ENCODE measurements at places on chromosomes 5 and 9.
A peak's percentile ranks its signal among the peaks of the same experiment; 100 is the strongest.

- no peak for DNase-seq
Measured at GRCh38 chr9:5879419-5880181, 11.1 kb upstream of the MLANA start.

DNA sequence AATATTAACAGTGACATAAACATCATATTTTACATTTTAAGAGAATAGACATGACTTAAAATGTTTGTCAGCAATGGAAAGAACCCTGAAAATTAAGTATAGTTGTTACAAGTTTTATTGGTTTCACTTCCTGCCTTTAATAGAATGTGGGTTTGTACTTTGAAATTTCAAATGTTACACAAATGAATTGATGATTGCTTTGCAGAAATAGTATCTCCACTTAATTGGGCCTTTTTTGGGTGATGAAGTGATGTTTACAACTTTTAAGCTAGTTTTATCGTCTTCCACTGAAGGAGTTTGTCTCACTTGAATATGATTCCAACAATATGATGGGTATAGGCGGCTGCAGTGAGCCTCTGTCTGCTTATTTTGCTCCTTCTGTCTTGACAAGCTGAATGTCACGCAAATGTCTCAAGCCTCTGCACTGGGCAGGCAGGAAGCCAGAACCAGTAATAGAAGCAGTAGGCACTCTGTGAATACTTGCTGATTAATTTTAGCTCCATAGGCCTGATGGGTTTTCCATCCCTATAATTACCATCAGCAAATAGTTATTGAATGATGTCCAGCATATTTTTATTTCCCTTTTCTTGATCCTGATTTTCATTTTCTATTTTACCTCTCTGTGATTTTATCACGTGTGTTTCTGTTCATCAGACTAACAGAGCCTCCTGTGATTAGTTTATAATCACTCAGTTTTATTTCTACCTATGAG lies 10.6 kb upstream of the NR3C1 start:
- no peak for DNase-seq

DNA sequence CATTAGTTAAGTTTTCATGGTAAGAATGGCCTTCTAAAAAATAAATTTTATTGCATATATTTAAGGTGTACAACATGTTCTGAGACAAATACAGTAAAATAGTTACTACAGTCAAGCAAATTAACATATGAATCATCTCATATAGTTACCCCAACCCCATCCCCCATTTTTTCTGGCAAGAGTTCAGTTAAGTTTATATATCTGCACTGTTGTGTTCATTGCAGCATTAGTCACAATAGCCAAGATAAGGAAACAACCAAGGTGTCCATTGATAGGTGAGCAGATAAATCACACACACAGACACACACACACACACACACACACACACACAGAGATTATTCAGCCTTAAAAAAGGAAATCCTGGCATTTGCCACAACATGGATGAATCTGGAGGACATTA lies 37.2 kb upstream of the OTULIN start:
- DNase-seq: no peak

DNA sequence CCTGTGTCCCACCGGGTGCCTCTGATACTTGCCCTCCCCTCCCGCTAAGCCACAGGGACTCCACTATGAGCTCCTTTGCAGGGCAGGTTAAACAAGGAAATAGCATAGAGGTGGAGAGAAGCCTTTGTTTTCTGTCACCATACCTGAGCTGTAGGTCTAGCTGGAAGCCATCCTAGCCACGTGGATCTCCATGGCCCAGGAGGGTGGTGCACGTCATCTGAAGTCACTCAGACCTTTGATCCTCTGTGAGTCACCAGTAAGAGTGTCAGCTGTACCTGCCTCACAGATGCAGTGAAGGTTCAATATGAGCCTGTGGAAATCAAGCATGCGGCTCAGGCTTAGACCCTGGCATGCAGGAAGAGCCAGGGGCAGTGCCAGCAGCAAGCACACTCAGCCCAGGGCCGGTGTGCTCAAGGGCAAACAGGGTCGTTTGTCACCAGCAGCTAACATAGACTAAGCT lies 55.1 kb downstream of the ASS1 start:
- DNase-seq: peak; percentile 21

GRCh38 chr5:139023286-139023685 lies 148.2 kb upstream of the LRRTM2 start:
- no peak for DNase-seq

DNA sequence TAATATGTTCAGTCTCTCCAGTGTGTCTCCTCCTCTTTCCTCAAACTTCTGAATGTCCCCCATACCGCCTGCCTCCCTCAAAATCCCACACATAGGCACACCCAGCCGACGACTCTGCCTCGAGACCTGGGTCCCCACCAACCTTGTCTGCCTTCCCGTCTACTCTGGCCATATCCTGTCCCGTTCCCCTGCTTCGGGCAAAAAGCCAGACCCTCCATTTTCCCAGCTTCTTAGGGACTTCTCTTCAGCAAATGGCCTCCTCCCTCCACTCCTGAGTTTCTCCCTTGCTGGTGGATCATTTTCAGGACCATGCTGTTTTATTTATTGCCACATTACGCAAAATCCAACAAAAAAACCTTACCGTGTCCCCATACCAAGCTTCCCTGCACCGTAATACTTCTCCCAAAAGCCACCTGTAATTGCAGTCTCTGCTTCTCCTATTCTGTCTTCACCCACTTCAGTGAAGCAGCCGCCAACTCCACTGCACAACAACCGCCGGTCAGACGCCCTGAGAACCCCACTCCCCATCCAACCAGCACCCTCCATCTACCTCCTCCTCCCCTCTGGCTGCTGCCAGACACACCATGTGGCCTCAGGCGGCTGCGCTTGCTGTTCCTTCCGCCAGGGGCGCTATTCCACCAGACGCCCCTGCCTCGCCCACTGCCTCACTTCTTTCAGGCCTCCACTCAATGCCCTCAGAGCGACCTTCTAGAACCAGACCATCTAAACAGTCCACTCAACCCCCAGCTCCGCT lies 117.0 kb downstream of the TRPM6 start:
- DNase-seq: peak; percentile 68

DNA sequence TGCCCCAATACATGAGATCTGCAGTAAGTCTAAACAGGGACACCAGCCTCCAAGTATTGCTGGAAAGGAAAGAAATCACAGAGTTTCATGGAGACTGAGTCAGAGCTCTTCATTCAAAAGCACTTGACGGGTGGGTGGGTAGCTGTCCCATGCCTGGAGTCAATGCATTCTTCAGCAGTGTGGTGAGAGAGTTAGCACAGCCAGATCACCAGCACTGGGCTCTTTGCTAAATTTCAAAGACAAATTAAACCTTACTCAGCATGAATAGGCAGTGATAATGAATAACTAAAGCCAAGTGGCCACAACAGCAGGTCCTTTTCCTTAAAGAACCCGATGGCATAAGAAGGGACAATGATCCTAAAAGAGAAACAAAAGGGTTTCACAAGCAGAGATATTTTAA lies 192.4 kb downstream of the ACTL7B start:
- DNase-seq: no peak

GRCh38 chr9:6418764-6419163 lies 5.8 kb downstream of the UHRF2 start:
- no peak for DNase-seq

- DNase-seq: peak; percentile 35
Measured at GRCh38 chr9:104914466-104914865, 13.5 kb downstream of the ABCA1 start.

Measured in activated CD4-positive, alpha-beta T cell treated with anti-CD3 and anti-CD28 coated beads for 48 hours (primary cell).